AG08395 (cell line): ENCODE measurements at places on chromosomes 16 and 17.

GRCh38 chr17:56785405-56785804 lies 48.3 kb downstream of the C17orf67 start:
- peak; percentile 12 for DNase-seq

DNA sequence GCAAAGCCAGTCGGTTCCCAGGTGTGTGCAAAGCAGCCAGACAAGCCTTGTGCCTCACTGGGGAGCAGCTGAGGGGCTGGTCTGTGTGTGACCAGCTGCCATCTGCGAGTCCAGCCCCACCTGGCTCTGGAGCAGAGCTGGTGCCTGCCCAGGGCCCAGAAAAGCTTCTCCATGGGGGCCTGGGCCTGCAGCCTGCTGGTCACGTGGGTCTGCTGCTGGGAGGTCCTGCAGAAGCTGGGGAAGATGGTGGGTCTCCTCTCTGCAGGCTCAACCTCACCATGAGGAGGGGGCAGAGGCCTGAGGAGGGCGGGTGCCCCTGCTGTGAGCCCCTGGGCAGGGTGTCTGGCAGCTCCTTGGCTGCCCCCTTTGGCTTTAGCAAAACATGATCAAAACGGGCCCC lies 71.9 kb downstream of the ENGASE start:
- no peak for DNase-seq

DNA sequence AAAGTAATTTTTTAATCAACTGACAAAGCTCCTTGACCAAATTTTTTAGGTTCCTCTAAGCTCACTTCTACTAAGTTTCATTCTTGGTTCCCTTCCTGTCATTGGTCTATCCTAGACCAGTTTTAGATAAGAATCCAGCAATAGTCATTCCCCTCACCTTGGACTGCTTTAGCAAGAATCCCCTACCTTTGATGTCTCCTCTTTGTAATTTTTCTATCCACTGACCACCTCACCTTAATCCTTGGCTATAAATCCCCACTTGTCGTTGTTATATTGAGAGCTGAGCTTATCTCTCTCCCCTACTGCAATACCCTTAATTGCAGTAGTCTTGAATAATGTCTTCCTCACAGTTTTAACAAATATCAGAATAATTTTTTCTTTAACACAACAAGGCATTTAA lies 107.2 kb downstream of the USP32 start:
- no peak for DNase-seq

DNA sequence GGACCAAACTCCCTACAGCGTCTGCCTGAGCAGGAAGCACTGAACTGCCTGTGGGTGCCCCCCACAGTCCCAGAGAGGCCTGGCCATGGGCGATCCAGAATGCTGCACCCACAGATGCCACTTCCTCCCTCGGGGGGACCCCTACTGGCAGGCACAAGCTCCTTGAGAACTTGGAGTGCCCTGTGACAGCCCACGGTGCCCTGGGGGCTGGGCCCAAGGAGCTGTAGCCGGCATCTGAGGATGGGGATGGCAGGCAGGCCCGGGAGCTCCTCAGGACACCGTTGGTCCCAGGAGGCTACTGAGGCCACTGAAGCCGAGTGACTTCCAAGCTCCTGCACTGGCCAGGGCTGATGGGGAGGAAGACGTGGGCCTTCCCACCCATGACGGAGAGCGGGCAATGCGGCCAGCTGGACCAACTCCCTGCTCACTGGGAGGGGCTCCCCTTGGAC lies 15.1 kb upstream of the RASD1 start:
- DNase-seq = no peak

- peak; percentile 81 for DNase-seq
Measured at GRCh38 chr16:27245276-27246172, 23.0 kb downstream of the NSMCE1 start.

- no peak for DNase-seq
Measured at GRCh38 chr17:19303367-19303776, 59.2 kb downstream of the B9D1 start.
